D721Med (cell line): ENCODE measurements at places on chromosomes 2 and 18.

DNA sequence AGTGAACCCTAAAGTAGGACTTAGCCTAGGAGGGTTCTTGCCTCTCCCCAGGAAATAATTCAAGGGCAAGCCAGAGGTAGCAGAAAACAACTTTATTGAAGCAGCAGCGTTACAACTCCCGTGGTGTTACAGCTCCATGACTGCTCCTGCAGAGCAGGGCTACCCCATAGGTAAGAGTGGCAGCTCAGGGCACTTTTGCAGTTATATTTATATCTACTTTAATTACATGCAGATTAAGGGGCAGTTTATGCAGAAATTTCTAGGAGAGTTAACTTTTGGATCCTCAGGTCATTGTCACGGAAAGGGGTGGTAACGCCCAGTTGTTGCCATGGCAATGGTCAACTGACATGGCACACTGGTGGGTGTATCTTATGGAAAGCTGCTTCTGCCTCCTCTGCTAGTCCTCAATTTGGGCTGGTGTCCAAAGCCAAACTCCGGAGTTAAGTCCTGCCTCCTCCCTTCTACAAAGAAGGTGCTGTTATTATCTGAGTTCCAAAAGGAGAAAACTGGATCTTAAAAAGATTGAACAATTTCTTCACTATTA lies 1413.0 kb downstream of the DSC3 start:
- DNase-seq: no peak

DNA sequence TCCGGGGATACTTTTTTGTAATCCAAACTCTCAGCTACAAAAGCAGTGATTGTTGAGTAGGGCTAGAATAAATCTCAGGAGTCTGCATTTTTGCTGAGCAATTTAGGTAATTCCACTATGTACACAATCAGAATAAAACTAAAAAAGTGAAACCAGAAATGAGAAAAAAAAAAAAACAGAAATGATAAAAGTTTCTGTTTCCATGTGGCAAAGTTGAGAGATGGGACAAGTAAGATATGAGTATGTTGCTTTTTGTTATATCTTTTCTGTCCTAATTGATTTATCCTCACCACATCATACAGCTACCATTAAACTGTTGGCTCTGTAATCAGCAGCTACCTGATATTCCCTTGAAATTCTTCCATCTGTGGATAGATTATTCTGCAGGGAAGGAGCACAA lies 92.7 kb downstream of the VWC2L start:
- no peak for DNase-seq

DNA sequence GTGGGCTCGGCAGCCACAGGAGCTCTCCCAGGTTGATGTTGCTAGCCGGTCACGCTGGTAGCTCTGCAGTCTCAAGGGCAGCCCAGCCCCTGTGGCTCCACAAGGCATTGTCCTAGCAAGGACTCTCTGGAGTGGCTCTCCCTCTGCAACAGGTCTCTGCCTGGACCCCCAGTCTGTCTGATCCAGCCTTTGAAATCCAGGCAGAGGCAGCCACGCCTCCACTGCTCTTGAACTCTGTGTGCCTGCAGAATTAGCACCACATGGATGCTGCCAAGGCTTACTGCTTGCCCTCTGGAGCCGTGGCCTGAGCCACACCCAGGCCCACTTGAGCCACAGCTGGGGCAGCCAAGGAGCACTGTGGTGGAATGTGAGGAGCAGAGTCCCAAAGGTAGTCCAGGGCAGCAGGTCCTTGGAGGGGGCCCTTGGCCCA lies 43.0 kb upstream of the FAHD2A start:
- DNase-seq: no peak

DNA sequence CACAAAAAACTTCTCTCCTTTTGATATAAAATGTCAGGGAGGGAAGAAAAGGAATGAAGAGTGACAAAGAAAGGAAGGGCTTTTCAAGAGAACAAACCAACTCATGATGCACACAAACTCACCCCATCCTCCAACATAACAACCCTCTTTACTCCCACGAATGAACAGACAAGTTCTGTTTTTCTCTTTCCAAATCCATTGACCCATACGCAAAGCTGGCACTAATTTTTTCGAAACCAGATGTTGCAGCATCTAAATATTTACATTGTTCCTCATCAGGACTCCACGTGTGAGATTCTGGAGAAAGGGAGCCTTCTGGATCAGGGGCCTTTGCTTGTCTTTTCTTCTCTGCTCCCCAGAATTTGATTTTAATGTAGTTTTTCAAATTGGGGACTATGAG lies 143.3 kb upstream of the BCL2L11 start:
- DNase-seq: no peak

DNA sequence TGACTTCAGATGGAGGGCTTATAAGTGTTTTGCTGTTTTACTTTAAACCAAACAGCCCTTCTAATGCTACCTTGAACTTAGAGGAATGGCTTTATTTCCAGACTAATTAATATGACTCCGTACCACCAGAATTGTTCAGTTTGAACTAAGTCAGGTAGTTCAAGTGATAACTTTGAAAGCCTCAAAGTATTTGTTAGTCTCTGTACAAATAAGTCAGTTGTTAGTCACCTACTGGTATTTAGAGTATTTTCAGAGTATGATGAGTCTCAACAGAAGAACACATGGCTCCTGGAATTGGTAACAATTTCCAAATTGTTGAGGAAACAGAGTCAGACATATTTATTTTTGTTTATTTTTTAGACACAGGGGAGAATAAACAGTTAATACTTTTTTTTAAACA lies 381.8 kb upstream of the NRXN1 start:
- no peak for DNase-seq

GRCh38 chr2:14543284-14543683 lies 89.2 kb upstream of the LRATD1 start:
- no peak for DNase-seq

- DNase-seq: no peak
Observed at GRCh38 chr2:47520302-47520630, 117.3 kb downstream of the MSH2 start.

DNA sequence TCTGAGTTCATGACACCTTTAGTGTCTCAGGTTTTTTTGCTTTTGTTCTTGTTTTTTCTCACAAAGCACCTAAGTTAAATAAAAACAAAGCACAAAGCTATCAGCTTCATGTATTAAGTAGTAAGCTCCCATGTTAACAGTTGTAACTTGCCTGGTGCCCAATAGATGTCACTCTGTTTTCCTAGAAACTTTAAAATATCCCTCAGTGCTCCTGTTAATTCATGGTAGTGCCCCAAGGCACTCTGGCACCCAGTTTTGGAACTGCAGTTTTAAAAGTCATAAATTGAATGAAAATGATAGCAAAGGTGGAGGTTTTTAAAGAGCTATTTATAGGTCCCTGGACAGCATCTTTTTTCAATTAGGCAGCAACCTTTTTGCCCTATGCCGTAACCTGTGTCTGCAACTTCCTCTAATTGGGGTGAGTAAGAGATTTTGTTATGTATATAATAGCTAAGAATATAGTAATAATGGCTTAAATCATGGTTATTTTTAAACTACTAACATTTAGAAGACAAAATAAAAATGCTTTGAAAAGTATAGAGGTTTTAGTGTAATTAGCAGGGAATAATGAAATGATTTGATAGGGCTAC lies 555.0 kb upstream of the TMEFF2 start:
- no peak for DNase-seq

GRCh38 chr2:184444217-184444616 lies 154.1 kb upstream of the ZNF804A start:
- no peak for DNase-seq

GRCh38 chr2:165277295-165277694 lies 38.1 kb downstream of the SCN2A start:
- no peak for DNase-seq

DNA sequence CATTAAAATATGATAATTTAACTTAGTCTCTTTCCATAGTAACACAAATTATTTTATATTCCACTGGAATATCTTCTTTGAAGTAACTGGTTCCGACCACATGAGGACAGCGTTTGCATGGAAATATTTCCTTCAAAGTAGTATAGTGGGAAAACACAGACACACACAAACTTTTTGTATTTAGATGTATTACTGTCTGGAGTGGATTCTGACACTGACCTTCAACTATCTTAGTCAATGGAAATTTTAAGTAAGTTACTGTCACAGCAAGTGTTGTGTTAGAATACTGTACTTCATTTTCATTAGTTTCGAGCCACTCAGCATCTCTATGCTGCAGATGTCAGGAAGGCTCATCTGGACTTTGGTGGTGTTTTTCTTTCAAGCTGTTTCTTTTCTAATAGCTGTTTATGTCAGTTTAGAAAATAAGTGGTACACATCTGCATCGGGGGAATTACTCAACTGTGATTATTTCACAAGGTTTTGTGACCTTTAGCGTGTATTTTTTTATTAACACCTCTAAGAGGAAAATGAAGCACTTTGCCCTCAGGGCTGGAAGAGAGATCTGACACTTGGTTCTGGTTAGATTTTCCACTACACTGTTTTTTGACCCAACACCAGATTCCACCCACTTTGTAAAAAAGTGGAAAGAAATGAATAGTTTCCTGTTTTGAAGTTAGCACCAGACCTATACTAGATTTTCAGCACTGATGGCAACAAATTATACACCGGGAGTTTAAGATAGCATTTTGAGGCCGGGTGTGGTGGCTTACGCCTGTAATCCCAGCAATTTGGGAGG lies 18.9 kb upstream of the THOC1 start:
- DNase-seq: no peak

DNA sequence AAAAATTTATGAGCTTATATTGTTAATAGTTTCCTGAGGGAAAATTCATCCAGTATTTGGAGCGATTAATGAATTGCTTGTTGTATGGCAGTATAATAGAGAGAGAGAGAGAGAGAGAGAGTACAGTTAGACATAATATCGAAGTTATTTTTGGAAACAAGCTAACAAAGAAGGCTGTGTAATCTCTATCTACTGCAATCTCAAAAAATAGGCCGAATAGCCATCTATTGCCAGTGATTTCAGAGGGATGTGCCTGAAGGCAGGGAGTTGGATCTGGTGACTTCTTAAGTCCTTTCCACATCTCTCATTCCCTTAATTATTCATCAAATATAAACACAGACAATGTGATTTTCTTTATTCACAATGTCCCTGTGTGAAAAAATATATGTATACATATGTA lies 433.1 kb upstream of the RAB12 start:
- DNase-seq: no peak

DNA sequence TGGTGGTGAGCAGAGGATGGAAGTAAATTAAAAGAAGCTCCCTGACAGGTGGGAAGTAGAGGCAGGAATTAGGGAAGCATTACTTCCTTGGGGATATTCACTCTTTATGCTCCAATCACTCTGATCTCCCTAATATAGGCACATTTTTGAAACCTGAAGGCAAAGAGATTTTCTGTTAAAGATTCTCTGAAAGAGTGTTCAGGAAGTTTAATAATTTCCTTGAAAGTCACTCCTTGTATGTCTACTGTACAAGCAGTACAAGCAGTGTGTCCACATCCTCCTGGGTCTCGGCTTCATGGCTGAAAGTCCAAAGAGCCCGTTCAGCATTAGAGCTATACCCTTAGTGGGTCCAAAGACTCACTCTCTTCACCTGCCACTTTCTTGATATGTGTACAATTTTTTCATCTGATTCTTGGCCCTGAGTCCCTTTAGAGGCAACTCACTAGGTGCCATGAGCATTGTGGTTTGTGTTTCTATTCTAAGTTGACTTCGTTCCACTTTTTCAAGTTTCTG lies 60.2 kb downstream of the AAK1 start:
- DNase-seq: no peak

DNA sequence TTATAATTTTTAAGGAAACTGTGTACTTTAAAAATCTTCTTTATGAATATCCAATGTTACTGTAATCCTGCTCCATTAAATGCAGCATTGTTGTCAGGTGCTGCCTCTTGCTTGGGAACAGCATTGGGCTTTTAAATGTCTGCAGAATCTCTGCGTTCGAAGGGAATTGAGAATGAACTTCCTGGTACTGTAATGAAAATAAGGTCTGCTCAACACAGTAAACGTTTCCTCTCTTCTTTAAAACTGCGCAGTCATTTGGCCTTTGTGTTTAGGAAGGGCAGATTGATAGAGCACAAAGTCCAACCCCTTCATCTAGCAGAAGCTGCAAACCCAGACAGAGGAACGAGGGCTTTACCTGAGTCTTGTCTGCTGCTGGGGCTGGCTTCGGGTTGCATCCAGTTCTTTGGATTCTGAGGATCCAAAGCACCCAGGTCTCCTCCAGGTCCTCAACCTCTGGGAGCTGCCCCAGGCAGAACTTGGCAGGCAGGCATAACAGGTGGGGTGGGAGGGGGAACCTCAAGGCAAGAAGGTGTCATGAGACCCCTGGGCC lies 104.5 kb downstream of the UGGT1 start:
- DNase-seq: no peak

- DNase-seq: no peak
Observed at GRCh38 chr2:68850524-68850923, 20.7 kb downstream of the BMP10 start.

- DNase-seq: no peak
Observed at GRCh38 chr2:234998404-234999211, 46.8 kb downstream of the SH3BP4 start.

- no peak for DNase-seq
Observed at GRCh38 chr2:230944123-230944653, 19.1 kb upstream of the GPR55 start.

- DNase-seq: no peak
Observed at GRCh38 chr2:32064021-32064601, 755 bp downstream of the SPAST start.

DNA sequence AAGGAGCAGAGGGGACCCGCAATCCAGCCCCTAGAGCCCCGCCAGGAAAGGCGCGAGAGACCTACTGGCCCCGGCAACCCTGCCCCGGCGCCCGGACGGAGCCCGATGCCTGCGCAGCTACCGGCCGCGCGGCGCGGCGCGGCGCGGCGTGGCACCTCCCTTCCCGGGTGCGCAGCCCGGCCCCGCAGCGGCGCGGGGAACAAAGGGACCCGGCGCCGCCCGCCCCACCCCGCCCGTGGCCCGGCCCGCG lies 307 bp downstream of the CDH2 start:
- no peak for DNase-seq

- no peak for DNase-seq
Observed at GRCh38 chr2:14285812-14286211, 346.7 kb upstream of the LRATD1 start.

- DNase-seq: no peak
Observed at GRCh38 chr2:82139979-82140611, 1835.5 kb upstream of the LRRTM1 start.

DNA sequence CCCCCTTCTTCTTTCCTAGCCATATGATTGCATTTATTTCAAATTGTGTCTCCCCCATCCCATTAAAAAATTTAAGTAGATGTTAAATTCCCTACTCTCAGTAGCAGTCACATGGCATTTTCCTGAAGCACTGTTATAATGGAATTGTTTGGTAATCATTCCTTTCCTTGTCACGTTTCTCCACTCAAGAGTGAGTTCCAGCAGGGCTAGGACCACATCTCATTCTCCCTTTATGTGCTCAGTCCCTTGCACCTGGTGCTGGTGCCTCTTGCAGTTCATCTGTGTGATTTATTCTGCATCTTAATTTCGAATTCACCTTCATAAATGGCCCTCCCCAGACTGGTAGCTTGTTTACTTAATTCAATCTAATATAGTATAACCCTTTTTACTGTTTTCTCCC lies 70.3 kb upstream of the NOSTRIN start:
- DNase-seq: no peak
